ENCODE measurements at places on chromosomes 6 and 20. TPM values are rescaled to one million over a fixed set of nuclear protein-coding genes. Genes with fewer than 3 reads are reported as not detected.

GRCh38 chr6:146408583-146408982 is 135.1 kb upstream of the RAB32 start:
- no peak for DNase-seq
- H3K36me3 ChIP-seq = no peaks in the 10 kb centered on the region
- H3K4me1 ChIP-seq = no peaks in the 10 kb centered on the region
- no peaks in the 10 kb centered on the region for H3K27me3 ChIP-seq
- no peak overlapping the region for H3K27ac ChIP-seq

GRCh38 chr20:51422514-51423289 is 119.8 kb downstream of the NFATC2 start:
- no peak for DNase-seq
- H3K27ac ChIP-seq = no peak overlapping the region
- no peaks in the 10 kb centered on the region for H3K27me3 ChIP-seq
- H3K36me3 ChIP-seq = no peaks in the 10 kb centered on the region
- H3K4me3 ChIP-seq = no peak overlapping the region

Gene SMLR1
- total RNA-seq = not detected

GRCh38 chr6:130143709-130144108 is 79.0 kb downstream of the SAMD3 start:
- no peak overlapping the region for H3K27ac ChIP-seq
- no peaks in the 10 kb centered on the region for H3K27me3 ChIP-seq
- no peak for DNase-seq
- H3K4me3 ChIP-seq = no peak overlapping the region

Gene TCF15
- total RNA-seq = not detected
